ENCODE measurements at places on chromosomes 11 and 22.

GRCh38 chr11:132941024-132941646 is 591.2 kb downstream of the OPCML start:
- no peak for DNase-seq

- DNase-seq: no peak
Observed at GRCh38 chr11:82038154-82038553, 695.5 kb downstream of the FAM181B start.

- no peak for DNase-seq
Observed at GRCh38 chr11:34492806-34493414, 20.7 kb downstream of the ELF5 start.

DNA sequence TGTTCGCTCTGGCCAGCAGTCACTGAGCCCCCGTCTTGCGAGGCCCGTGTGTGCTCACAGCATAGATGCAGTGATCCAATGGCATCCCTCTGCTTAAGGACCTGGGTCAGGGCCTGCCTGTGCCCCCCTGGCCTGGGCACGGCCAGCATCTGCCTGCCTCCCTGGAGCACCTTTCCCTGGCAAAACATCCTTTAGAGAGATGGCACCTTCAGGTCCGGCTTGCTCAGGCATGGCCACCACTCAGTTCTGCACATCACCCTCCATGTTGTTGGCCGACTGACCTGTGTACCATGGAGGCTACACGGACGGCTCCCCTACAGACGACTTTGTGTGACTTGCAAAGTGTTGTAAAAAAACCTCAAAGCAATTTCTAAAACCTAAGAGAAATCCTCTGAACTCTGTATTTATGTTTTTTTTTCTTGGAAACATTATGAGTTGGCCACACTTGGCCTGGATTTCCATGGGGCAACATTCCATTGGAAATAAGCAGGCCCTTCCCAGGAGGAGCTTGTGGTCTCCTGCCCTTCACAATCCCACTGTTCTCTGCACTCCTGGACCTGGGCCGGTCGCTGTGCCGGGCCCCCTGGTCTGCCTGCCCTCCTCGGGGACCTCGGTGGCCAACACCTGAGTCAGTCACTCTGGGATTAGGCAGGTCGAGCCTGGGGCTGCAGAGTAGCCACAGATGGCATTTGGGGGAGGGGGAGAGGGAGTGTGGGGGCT is 592.4 kb downstream of the TBC1D22A start:
- no peak for DNase-seq

GRCh38 chr11:115191761-115192160 is 312.5 kb downstream of the CADM1 start:
- DNase-seq: no peak

- DNase-seq: no peak
Observed at GRCh38 chr11:100981196-100981824, 148.3 kb downstream of the PGR start.

- no peak for DNase-seq
Observed at GRCh38 chr11:2194877-2195755, 23.5 kb upstream of the TH start.

DNA sequence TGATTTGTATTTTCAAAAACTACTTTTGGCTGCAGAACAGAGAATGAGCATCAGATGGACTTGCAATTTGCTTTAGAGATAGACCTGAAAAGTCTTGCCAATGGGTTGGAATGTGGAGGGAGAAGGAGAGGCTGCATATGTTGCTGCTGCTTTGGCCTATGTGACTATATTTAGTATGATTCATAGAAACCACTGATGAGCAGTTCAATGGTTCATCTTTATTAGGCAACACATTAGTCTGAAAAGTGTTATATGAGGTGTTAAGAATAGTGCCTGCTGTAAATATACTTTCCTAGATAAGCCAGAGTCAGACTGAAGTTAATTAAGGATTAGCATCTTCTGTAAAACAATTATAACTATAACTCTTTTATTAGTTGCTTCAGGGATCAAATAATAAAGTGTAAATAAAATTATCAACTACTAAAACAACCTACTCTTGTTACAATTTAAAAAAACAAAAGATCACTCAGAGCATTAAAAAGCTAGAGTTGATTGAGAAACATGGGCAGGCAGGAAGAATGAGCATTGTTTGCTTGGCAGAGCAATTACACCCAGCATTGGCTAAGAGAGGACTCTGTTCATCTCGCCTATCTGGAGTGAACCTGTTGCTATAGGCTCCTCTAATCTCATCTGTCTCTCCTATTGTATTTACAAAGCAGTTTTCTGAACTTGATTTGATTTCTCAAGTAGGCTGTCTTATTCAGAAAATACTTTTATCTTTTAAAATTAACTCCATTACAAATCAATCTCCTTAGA is 36.3 kb downstream of the HORMAD2 start:
- no peak for DNase-seq

DNA sequence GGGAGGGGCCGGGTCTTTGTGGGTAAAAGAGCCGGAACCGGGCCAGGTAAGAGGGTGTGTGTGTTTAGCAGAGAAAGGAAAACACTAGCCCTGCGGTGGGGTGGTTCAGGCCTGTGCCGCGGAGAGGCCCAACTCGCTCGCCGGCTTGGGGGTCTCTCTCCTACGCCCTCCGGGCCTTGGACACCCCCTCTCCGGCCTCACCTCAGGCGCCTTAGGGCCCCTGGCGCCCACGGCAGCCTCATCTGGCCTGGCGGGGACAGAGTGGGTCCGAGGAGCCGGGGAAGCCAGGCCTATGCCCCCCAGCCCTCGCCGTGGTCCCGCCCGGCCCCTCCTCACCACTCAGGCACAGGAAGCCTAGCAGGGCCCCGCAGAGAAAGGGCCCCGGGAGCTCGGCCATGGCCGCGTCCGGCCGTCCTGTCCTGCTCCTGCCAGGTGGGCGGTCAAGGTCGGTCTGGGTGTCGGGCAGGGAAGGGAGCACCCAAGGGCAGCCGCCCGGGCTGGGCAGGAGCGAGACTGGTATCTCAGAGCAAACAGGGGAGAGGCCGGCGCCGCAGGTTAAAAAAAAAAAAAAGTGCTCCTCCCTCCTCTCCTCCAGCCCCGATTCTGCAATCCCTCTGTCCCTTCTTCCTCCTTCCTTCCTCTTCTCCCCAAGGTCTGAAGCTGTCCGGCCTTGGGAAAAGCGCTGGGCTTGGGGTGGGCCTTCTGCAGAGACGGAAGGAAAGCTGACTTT is at the start of gene VSIG2:
VSIG2 (minus strand) TSS at position 515 of the 730 bp plus-strand sequence; CDS start at position 397, 118 bp downstream.
- DNase-seq: no peak

DNA sequence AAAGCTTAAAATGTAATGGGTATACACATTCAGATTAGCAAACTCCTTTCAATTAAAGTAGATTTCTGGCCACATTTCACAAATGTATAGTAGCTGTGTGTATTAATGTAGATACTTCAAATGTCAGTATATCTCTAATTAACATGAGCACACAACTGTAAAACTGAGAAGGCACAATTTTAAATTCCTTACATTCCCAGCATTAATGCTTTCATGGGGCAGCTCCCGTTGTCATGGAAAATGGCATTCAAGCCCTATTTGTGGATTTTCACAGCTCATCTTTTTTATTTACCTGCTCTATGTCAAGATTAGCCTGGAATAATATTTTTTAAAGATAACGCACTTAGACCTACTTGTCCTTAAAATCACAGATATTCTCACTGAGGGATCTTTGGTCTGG is 113.6 kb upstream of the SOX6 start:
- DNase-seq: no peak

- no peak for DNase-seq
Observed at GRCh38 chr22:49796596-49797270, 30.9 kb downstream of the BRD1 start.

DNA sequence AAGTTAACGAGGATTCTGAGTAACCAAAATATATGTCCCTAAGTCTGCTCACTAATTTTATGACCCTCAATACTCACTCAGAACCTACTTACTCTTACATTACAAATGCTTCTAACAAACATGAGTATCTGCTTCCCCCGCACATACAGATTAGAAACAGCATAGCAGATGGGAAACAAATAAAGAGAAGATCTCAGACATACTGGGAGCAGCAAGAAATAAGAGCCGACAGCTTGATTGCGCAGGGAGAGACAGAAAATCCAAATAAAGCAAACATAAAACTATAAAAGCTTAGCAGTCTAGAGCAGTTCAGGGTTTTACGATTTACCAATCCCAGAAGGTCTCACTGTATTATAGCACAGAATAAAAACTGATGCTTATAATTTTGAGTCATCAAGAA is 89.1 kb upstream of the DBX1 start:
- no peak for DNase-seq

GRCh38 chr11:59943997-59944714 is 5.9 kb downstream of the OOSP1 start:
- DNase-seq: no peak

GRCh38 chr11:45580399-45580798 is 85.0 kb downstream of the CHST1 start:
- no peak for DNase-seq

- DNase-seq: no peak
Observed at GRCh38 chr22:50115693-50116092, 25.9 kb downstream of the MOV10L1 start.

- no peak for DNase-seq
Observed at GRCh38 chr11:36257351-36257750, 31.9 kb downstream of the COMMD9 start.

DNA sequence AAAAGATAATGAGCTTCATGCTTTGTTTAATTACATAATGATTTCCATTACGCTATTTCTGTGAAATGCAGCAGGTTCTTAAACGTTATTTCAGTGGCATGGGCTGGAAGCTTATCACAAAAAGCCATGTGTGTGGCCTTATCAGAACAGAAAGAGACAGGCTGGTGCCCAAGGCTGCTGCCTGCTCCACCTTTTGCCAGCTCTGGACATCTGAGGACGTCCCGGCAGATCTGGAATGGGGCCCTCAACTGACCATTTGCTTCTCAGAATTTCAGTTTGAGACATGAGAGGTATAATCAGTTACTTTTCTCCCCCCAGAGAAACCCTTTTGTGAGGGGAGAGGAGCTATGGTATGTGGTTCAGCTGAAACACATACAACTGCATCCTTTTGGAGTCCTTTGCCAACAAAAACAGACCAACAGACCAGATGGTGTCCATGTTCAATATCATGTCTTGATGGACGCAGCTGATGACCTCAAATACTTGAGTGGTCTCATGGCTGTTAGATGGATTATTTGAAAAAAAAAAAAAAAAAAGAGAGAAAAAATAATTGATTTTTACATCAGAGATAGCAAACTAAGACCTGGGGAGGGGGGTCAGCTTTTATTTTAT is 8.6 kb downstream of the CDPF1 start:
- no peak for DNase-seq

DNA sequence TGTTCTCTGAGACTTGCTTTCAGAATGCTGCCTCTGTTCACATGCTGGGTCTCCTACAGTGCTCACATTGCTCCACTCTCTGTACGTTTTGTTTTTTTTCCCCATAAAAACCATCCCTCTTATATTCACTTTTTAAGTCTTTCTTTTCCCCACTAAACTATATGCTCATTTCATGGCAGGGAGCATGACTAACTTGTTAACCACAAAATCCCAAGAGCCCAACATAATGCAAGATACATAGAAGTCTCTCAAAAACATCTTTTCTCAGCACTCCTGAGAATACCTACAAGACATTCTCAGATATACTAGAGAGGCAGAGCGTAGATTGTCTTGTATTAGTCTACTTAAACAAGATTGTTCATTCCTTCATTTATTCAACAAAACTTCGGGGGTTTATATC is 73.3 kb downstream of the FAM76B start:
- DNase-seq: peak; percentile 36

DNA sequence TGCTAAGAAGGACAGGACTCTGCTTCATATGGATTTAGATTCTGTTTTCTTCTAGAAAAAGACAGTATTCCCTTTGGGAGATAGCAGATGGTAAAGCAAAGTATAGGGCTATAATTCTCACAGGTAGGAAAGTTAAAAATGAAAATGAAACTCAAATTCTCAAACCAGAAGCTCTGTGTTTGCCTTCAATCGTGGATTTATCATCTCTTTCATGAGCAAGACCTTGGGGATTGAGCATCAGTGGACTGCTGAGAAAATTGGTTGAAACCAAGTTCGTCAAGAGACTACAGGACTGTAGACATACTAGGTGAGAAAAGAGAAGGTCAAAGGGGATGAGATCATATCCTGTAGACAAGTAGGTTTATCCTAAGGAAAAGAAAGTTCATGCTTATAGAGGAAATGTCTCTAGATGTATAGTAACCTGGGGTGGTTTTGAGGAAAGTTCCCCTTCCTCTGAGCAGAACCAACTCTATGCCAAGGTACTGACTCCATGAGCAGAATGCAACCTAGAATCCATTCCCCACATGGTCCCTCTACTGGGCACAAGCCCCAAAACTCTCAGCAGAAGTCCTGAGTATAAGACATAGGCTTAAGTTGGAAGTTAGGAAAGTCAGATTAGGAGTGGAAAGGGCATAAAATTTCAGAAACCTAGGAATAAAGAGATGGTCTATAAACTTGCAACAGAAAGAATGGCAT is 46.5 kb downstream of the SLC5A12 start:
- DNase-seq: no peak

- DNase-seq: peak; percentile 69
Observed at GRCh38 chr11:4881860-4882500, at the start of gene OR51T1. Gene OR51T1, plus strand, starts transcription at chr11:4881900. Its CDS starts 0 bp downstream, at chr11:4881900.

DNA sequence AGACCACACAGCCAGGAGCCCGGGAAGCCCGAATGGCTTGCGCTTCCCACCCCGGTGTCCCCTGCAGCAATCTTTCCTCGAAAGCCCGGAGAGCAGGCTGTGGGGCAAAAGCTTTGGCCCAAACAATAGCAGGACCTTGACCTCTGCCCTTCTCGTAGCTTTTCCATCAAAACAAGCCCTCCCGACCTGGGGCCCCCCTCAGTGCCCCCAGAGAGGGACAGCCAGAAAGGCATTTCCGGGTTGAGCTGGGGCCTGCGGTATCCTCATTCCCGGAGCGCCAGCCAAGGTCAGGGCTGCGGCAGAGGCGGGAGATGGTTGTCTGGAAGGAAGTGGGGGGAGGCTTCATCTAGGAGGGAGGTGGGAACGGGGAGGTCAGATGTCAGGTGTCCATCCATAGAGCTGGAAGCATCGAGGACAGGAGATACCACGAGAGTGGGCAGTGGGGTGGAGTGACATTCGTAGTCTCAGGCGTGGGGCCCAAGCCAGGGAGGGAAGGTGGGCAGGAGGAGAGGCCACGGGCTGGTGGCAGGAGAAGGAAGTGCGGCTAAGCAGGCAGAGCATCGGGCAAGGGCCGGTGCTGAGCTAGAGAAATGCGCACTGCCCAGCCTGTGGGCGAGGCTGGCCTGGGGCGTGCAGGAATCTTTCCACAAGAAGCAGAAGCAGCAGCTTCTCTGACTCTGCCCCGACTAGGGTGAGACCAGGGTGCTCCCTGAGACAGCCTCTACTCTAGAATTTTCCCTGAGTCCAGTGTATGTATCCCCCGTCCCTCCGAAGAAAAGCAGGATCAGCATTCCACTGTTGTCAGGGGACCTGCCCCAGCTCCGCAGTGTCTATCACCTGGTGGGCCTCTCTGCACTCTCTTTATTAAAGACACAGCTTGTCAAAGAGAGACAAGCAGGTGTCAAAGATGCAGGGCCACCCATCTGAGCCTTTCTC is 14.3 kb downstream of the PDGFB start:
- DNase-seq: no peak

GRCh38 chr22:45996241-45997076 is 19.5 kb upstream of the WNT7B start:
- DNase-seq: no peak
